ENCODE measurements at places on chromosomes 13 and 19.

- no peak for DNase-seq
These were observed 4.9 kb upstream of the ZC3H13 start for GRCh38 chr13:46057256-46058015.

- DNase-seq = no peak
These were observed 108.2 kb downstream of the EDNRB start for GRCh38 chr13:77810430-77810829.

GRCh38 chr13:41520660-41521630 lies 63.6 kb downstream of the RGCC start:
- no peak for DNase-seq

- no peak for DNase-seq
These were observed 6.7 kb upstream of the MYCBP2 start for GRCh38 chr13:77333594-77333993.

DNA sequence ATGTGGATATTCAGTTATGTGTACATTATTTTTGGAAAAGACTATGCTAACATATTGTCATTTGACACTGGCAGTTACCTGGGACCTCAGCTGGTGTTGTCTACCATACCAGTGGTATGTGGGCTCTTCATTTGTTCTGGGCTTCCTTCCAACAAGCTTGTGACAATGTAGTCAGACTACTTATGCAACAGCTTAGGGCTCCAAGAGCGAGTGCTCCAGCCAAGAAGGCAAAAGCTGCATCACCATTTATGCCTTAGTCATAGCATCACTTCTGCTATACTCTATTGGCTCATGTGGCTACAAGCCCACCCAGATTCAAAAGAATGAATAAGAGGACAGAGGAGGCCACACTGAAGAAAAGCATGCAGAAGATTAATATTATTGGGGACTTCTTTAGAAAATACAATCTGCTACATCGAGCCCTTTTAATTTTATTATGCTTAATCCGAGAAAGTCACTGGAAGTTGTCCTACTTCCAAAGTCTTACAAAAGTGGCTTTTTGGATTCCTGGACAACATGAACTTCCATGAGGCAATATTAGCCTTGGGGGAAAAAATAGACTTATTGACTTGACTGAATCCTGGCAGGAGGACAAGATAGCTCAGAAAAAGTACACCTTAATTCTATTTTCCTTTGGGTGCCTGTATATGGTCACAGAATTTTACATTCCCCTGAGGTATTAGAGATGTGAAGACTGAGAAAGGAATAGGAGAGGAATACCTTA lies 529.4 kb upstream of the HTR2A start:
- no peak for DNase-seq

GRCh38 chr19:18388100-18388959 lies 2.4 kb downstream of the GDF15 start:
- DNase-seq = peak; percentile 84

- no peak for DNase-seq
These were observed 1899.8 kb downstream of the PCDH9 start for GRCh38 chr13:65330287-65330686.

GRCh38 chr19:10052602-10053360 lies 33.3 kb upstream of the SHFL start:
- DNase-seq = no peak

- peak; percentile 35 for DNase-seq
These were observed 3.1 kb downstream of the SOX21 start for GRCh38 chr13:94709001-94709834.

GRCh38 chr13:94053986-94054593 lies 425.4 kb downstream of the DCT start:
- DNase-seq = no peak

- no peak for DNase-seq
These were observed 276.1 kb downstream of the NALCN start for GRCh38 chr13:101140087-101140770.

DNA sequence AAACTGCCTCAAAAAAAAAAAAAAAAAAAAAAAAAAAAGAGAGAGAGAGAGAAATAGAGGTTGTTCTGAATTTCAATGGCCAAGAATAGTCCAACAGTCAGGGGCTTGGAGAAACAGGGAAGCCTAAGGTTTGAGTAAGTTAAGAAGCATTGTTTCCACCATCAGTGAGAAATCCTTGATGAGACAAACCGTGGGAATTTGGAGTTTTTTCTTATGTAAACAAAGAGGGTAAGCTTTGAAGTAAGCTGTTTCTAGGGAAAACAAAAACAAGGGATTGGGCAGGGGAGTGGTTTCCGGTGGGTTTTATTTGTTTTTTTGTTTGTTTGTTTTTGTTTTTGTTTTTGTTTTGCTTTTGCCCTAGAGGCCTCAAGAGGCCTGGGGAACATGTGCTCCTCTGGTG lies 11.2 kb upstream of the ERVV-1 start:
- DNase-seq = no peak

GRCh38 chr13:49042476-49042875 lies 66.8 kb downstream of the FNDC3A start:
- DNase-seq = no peak

Data from NCI-H2081 (cell line).